Progenitor cell of endocrine pancreas (in vitro differentiated cells): ENCODE measurements at places on chromosomes 13 and 19. TPM values are rescaled to one million over a fixed set of nuclear protein-coding genes. Genes with fewer than 3 reads are reported as not detected.

The PTPRH gene
- total RNA-seq: 0.43 and 1.6 TPM in 2 replicates

The DKKL1 gene
- total RNA-seq: 3.6 and 5.2 TPM in 2 replicates

The CHAMP1 gene
- total RNA-seq: 37.1 and 39.8 TPM in 2 replicates

The CEACAM3 gene
- not detected in 2 replicates for total RNA-seq

GRCh38 chr19:50477751-50478515 is 1.3 kb upstream of the GARIN5A start:
- DNase-seq: no peak
- peak overlapping the region; percentile 35 for H3K27ac ChIP-seq
- H3K4me1 ChIP-seq: peaks cover 9% of the 10 kb centered on the region
- H3K36me3 ChIP-seq: peaks cover 11% of the 10 kb centered on the region
- H3K4me3 ChIP-seq: peak overlapping the region; percentile 94
- H3K27me3 ChIP-seq: no peaks in the 10 kb centered on the region

DNA sequence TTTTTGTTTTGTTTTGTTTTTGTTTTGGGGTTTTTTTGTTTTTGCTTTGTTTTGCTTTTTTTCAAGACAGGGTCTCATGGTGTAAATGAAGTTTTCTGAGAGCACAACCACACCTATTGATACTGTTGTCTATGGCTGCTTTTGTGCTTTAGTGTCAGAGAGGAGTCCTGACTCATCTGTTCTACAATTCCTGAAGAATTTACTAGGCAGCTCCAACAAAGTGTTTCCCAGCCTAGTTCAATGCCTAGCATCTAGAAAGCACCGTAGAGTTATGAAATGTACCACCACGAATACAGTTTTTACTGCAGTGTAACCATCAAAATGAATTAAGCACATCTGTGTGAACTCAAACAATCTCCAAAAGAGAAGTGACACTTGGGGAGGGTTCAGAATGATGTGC is 21.2 kb downstream of the SAFB start:
- H3K4me3 ChIP-seq: no peak overlapping the region
- H3K4me1 ChIP-seq: peaks cover 3% of the 10 kb centered on the region
- no peak for DNase-seq
- peak overlapping the region; percentile 86 for H3K27ac ChIP-seq

- DNase-seq: no peak
- H3K27ac ChIP-seq: no peak overlapping the region
- H3K36me3 ChIP-seq: peaks cover 4% of the 10 kb centered on the region
- H3K4me1 ChIP-seq: peaks cover 6% of the 10 kb centered on the region
These were observed 4.7 kb downstream of the KCTD4 start for GRCh38 chr13:45196096-45196495.

DNA sequence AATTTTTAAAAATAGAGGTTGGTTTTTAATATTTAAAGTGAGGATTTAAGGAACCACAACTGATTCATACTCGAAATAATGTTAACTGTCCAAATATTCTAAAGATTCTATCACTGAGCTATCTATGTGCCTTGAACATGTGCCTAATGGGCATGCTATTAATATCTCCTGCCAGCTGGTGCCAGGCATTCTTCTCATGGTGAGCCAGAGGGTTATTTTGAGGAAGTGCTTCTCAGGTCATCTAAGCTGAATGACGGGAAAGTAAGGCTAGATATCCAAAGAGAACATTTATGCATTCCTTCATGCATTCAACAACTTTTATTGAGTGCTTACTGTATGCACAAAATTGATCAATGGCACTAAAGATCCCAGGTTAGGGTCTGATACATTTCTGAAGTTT is 138.2 kb downstream of the PIBF1 start:
- H3K27me3 ChIP-seq: no peaks in the 10 kb centered on the region
- H3K4me1 ChIP-seq: no peaks in the 10 kb centered on the region
- H3K4me3 ChIP-seq: no peak overlapping the region
- peaks cover 16% of the 10 kb centered on the region for H3K36me3 ChIP-seq
